Stimulated activated CD8-positive, alpha-beta memory T cell treated with anti-CD3 and anti-CD28 coated beads, Interleukin-2, amount 100 ng/mL, for 1 hour (primary cell): ENCODE measurements at places on chromosomes 2 and 18.

GRCh38 chr2:14557916-14558315, 74.6 kb upstream of the LRATD1 start:
- no peak for DNase-seq

DNA sequence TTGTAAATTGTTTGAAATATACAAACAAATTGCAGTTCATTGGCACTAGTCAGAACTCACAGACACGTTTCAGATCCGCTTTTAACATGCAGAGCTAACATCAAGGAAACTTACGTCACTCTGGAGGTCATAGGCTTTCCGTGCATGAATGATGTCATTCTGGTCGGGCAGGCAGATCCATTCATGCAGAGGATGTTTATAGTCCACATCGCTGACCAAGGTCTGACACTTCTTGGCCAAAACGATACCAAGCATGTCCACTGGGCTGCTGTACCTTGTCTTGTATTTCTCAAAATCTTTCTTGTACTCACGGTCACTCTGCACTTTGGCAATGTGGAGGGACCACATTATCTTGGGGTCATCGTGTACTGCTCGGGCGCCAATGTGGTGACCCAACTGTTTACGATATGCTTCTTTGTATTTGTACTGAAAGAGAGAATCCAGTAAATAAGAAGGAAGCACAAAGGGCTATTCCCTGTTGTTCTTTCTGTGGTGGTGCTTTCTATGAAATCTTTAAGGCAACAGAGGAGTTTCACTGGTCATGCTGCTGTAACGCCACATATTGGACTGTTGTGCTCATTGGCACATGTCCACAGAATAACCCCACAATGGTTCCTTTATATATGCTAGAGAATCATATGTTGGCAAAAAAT, 114.8 kb downstream of the NEB start:
- no peak for DNase-seq

GRCh38 chr2:47744074-47744473, 38.9 kb upstream of the MSH6 start:
- no peak for DNase-seq

DNA sequence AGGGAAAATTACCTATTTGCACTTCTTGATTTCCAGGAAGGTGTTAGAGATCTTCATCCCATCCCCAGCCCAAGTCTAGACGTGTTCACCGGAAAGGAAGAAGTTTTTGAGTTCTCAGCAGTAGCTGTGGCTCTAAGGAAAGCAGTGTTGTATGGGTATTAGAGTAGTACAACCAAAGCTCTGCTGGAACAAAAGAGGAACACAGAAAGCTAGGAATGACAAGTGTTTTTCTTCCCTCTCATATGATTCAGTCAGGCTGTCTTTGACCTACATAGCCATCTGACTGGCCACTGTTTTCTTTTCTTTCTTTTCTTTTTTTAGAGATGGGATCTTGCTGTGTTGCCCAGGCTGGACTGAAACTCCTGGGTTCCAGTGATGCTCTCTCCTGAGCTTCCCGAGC, 82.7 kb upstream of the SLC39A10 start:
- no peak for DNase-seq

- peak; percentile 5 for DNase-seq
Observed at GRCh38 chr2:75608684-75609333, 37.8 kb upstream of the MRPL19 start.

DNA sequence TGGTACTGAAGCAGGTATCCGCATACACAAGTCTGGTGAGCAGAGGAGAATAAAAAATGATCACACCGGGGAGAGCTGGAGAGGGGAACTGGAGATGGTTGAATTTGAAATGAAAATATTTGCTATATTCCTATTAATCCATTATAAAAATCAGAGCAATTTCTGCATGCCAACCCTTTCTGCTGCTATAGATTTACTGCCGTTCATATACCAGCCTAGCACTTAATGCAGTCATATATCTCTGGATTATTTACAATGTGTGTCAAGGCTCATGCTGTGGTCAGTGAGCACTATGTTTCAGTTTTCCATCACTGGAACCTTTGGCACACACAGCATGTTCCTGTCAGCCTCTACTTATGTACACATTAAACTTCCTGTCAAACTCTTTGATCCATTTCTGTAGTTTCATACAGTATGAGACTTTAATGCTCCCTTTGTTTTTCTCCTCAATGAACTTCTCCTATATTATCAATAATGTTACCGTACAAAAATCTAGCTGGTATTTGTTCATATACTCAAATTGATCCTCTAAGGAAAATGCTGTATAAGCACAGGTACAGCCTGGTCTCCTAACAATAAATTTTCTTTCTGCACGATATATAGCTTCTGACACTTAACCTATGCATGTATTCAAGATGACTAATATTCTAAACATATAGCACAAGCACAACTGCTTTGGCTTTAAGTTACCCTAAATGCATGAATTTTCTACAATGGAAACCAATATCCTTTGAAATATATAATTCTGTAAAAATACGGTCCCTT, 36.7 kb downstream of the FANCL start:
- no peak for DNase-seq

DNA sequence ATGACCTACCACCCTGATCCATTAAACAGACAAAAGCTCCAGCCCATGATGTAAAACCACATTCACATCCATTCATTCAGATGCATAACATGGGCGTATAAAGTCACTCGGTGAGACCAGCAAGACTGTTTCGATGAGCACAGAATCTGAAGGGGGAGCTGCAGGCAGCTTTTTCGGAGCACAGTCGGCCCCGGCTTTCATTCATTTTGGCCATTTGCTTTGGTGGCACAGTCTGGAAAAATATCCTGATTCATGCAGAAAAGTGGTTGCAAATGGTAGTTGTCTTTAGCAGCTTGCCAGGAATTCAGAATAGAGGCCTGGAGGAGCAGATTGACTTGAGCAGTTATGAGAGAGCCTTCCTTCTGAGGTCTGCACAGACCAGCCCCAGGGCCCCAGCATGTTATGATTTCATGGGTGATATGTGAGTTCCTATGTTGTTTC, 11.2 kb downstream of the ARID5A start:
- no peak for DNase-seq

DNA sequence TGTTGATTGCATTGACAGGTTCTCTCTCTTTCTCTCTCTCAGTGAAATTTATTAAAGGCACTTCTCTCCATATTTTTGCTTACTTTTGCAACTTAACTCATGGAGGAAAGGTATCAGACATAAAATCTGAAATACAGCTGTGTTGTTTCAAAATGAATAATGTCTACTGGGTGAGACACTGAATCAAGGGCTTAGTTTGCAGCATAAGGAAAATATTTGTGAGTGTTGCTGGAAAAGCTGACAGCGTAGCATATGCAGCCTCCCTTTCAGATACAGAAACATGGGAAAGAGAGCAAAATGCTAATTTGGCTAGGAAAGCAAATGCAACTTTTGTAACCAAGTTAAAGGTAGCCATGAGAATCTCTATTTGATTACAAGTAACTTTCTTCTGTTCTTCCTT, 81.5 kb upstream of the COL3A1 start:
- DNase-seq = no peak

GRCh38 chr2:141313972-141314371, 816.8 kb downstream of the LRP1B start:
- no peak for DNase-seq

DNA sequence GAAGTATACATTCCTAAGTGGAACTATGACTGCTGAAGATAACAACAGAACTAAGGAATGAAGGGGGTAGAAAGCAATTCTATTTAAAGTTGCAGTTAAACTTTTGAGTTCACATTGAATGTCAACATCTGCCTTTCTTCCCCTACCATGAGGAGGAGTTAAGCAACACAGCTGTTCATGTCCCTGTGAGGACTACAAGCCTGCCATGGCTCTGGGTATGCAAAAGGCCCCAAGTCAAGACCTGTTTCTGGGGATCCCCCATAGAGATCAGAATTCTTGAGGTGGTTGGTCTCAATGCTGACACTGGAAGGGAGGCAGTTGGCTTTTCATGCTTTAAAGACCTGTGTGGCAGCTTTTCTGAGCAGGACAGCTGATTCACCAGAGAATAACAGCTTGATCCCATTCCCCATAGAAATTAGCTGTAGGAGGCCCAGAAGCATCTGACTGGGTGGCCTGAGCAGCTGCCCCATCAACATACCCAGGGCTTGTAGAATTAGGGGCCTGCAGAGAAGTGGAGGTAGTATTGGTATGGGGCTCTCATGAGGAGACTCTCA, 131.0 kb downstream of the SETBP1 start:
- no peak for DNase-seq

- DNase-seq = no peak
Observed at GRCh38 chr18:27750014-27750413, 426.9 kb downstream of the CDH2 start.

- DNase-seq = no peak
Observed at GRCh38 chr2:28521663-28522062, 25.8 kb downstream of the PLB1 start.

- DNase-seq = no peak
Observed at GRCh38 chr18:44632469-44633145, 48.1 kb upstream of the SETBP1 start.

- no peak for DNase-seq
Observed at GRCh38 chr2:230106771-230107170, 38.0 kb upstream of the SLC16A14 start.

DNA sequence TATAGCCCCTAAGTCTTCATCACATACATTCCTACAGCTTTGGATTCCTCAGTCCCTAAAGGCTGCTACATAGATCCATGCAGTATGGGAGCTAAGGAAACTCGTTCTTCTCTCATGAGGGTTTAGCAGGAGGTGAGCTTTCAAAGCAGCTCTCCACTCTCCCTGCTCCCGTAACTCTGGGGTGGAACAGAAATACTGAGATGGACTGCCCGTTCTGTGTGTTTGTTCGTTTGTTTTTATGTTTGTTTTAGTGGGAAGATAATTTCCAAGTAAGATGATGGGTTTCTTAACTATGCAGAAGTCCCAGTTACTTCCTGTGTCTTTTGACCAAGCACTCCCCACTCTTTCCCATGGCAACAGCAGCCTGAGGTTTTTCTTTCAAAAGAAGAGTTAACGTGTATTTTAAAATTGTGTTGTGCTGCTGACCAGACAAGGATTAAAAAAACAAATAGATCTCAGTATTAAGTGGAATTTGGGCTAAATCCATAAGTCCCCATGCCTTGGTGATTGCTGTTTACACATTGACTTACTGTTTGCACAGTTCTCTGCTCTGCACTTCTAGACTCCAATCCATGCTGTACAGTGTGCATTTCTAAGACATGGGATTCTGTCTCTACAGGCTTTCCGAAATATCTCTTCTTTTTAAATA, 156.4 kb upstream of the SH3BP4 start:
- DNase-seq = no peak

- DNase-seq = no peak
Observed at GRCh38 chr2:120638450-120638849, 97.2 kb upstream of the GLI2 start.

GRCh38 chr2:186209532-186209931, 276.5 kb upstream of the ZC3H15 start:
- no peak for DNase-seq

GRCh38 chr2:10283106-10284062, 19.3 kb upstream of the HPCAL1 start:
- DNase-seq = no peak

- no peak for DNase-seq
Observed at GRCh38 chr2:25043241-25043867, 1.5 kb downstream of the EFR3B start.

GRCh38 chr2:171346723-171347557, 86.8 kb downstream of the METTL8 start:
- no peak for DNase-seq

DNA sequence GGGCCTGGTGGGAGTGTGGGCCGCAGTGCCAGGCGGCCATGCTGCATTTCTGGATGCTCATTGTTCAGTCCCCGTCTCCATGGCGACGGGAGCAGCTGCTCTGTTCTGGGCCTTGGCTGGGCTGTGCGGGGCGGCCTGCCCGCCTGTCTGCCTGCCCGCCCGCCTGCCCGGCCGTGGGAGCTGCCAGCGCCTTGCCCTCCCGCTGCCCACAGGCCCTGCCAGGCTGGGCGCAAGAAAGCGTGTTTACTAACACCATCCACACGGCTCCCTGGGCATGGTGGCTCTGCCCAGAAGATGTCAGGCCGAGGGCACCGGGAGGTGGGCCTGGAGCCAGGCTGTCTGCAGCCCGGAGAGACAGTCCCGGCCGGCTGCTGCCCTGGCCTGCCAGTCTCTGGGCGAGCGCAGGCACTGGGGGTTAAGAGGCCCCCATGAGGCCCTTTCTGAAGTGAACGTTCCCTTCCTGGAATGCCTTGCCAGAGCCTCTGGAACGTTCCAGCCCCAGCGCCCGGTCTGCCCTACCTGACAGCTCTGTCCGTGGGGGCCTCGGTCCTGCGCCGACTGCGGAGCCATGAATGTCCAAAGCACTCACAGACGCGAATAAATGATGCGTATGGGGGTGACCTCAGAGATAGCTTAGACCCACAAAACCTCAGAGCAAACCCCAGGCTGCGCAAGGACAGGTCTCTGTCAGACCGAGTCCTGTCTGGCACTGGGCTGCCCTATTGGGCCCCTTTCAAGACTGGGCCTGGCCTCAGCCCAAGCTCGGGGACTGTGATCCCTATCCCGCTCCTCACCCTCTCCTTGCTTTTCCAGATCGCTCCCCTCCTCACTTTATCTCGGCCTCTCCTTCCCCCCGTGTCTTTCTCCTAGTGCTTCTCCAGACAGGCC, 44.3 kb downstream of the MYCN start:
- no peak for DNase-seq

GRCh38 chr18:75369026-75369721, 58.3 kb downstream of the SMIM21 start:
- DNase-seq = no peak

- no peak for DNase-seq
Observed at GRCh38 chr2:6926071-6926732, 9.0 kb downstream of the RNF144A start.

GRCh38 chr2:471560-471959, 183.7 kb upstream of the ALKAL2 start:
- no peak for DNase-seq

GRCh38 chr2:5700551-5700950, 8.4 kb downstream of the SOX11 start:
- DNase-seq = no peak

DNA sequence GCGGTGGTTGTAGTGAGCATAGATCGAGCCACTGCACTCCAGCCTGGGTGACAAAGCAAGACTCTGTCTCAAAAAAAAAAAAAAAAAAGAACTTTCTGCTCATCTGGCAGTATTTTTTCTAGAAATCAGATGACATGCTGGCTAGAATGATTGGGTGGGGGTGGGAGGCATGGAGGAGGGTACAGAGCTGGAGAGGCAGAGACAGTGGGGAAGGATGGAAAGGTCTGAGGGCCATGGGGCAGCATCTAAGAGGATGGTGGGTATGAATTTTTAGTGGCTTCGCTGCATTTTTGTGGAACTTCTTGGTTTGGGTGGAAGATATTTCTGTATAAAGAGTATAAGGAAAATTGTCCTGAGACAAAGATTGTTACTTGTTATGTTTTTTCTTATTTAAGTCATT, 23.3 kb downstream of the ARMC9 start:
- DNase-seq = no peak

DNA sequence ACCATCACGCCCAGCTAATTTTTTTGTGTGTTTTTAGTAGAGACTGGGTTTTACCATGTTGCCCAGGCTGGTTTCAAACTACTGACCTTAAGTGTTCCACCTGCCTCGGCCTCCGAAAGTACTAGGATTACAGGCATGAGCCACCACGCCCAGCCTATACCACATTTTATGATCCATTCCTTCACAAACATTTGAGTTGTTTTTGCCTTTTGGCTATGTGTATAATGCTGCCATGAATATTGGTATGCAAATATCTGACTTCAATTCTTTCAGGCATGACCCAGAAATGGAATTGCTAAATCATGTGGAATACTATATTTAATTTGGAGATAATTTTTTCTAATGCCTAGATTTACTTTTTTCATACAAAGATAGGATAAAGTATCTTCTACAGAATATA, 68.6 kb downstream of the TTC27 start:
- no peak for DNase-seq
